ENCODE measurements at places on chromosomes 3 and 15.

DNA sequence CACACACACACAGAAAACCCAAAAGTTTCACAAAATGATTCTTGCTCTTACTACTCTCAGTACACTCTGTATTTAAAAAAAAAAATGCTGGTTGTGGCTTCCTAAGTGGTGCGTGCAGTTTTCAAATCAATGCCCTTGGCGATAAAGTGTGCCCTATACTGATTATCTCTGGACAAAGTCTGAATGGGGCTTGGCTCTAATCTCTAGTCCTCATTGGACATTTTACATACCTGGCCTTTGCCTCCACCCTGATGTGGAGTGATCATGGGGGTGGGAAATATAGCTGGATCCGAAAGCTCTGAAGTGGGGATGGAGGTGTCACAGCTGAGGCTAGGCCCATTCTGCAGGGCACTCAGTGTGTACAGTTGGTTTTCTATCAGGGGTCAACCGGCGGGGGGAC is 14.1 kb downstream of the B3GNT5 start:
- DNase-seq = no peak

DNA sequence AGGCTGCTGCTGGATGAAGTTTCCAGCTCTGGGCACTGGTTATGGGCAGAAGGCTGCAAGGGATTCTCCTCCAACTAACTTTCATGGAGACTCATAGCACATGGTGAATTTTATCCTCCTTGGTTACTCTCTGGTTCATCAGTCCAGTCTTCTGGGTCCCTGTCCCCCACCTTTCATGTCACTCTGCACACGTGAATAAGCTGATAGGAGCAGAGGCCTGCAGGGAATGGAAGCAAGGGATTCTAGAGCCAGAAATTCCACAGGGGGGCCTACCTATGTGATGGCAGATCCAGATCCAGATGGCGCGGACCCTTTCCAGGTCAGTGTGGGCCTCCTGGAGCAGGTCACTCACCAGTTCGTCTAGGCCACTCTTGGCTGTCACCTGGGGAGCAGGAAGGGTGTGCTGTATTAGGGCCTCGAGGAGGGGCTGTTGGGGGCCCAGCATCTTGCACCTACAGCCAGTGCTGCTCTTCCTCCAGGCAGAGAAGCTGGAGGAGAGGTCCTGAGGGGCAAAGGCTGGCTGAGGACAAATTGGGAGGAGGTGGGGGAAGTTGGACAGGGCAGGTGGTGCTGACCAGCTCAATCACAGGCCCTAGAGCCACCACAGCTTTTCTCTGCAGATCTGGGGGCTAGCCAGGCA is 30.2 kb downstream of the KY start:
- DNase-seq = no peak

DNA sequence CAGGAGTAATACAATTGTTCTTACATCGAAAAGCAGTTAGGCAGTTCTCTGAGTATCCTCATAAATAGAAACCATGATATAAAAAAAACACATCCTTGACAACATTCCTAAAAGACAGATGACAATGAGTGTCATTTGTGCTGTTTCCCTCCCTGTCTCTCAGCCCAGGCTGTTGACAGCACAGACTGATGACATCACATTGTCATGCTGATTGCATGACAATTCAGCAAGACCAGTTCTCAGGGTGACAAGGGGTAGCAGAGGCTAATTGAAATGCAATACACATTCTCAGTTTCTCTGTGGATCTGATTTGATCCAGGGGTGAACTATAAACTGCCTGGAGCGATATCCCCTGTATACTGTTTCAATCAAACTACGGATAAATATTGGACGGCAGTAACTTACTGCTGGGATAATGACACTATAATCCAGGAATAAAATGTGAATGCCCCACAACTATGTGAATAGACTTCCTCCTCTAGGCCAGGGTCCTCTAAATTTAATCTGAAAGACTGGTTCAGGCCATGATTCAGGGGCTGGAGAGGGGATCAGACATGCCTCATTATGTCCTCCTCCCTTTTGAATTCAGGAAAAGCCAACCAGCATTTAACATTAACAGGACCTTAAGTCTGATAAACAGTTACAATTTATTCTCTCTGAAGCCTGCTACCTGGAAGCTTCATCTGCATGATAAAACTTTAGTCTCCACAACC is 16.7 kb upstream of the EIF1B start:
- no peak for DNase-seq

DNA sequence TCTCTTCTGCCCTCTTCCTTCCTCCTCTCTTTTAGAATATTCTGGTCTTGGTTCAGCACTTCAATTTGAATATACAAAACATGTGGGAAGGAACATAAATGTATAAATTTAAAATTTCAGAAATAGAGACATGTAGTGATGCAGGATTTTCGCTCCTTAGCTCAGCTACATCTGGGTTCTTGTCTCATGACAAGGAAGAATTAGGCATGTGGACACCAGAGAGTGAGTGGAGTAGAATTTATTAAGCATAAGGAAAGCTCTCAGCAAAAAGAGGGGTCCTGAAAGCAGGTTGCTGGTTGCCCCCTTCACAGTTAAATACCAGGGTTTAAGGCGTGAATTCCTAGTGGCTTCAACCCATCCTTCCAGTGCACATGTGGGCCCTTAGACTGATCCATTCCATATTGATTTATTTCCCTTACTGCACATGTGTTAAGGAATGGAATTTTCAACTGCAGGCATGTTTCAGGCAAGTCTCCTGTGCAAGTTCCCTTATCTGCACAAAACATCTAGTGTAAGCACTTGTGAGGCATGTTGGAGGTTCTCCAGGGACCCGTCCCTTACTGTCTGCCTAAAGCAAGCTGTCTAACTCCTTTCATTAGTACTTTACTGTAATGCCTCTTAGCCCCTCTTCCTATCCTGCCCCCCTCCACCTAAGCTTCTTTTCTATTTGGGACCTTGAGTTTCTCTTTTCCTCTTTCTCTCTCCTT is 133.2 kb upstream of the STRIT1 start:
- no peak for DNase-seq

GRCh38 chr3:135224815-135225362 is 429.8 kb downstream of the EPHB1 start:
- no peak for DNase-seq

- no peak for DNase-seq
Observed at GRCh38 chr15:82970696-82971095, 15.3 kb upstream of the RAMAC start.

DNA sequence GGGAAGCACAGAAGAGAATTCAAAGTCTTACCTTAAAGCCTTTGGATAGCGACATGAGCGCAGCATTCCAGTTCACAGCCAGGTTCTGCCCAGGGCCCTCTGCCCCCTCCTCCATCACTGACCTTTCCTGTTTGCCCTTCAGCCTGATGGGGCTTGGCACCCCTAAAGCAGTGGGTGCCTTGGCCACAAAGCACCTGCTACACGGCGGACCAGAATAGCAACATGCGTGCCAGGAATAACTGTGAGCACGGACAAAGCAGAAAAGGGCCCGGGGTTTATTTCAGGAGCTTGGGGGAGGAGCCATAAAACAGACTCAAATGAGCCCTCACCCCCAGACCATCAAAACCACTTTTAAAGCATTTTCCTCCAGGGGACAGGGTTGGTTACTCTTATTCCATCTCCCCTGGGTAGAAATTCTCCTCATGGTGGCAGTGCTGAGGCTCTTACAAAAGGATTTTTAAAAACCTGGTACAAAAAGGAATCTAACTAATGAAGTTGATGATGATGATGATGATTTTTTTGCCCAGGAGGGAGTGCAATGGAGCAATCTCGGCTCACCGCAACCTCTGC is 135.4 kb downstream of the KLF13 start:
- DNase-seq = no peak

- no peak for DNase-seq
Observed at GRCh38 chr3:161523916-161524315, 27.3 kb downstream of the OTOL1 start.

- no peak for DNase-seq
Observed at GRCh38 chr15:40525855-40526254, 39.0 kb downstream of the CCDC32 start.

DNA sequence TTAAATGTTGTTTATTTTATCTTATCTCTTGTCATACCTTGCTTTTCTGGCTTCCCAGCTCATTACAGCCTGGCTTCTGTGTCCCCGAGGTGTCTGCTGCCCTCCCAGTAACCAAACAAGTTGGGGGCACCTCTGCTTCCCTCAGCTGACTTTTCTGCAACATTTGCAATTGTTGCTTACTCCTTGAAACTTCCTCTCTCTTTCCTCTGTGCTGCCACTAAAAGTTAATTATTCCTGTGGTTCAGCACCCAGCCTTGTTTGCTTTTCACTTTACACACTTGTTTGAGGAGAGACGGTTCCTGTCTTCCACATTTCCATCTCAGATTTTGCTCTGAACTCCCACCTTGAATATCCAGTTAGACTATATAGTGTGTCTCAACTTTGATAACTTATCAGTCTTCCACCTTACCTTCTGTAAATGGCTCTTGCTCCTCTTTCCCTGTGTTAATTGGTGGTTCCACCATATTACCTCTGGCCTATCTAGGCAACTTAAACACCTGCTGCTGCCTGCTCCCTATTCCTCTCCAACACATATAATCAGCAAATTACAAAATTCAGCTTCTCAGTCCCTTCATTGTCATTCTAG is 21.6 kb downstream of the MCTP2 start:
- no peak for DNase-seq

GRCh38 chr3:130843441-130843840 is 50.4 kb upstream of the ATP2C1 start:
- no peak for DNase-seq

- no peak for DNase-seq
Observed at GRCh38 chr3:59963676-59964075, 913.9 kb upstream of the CFAP20DC start.

DNA sequence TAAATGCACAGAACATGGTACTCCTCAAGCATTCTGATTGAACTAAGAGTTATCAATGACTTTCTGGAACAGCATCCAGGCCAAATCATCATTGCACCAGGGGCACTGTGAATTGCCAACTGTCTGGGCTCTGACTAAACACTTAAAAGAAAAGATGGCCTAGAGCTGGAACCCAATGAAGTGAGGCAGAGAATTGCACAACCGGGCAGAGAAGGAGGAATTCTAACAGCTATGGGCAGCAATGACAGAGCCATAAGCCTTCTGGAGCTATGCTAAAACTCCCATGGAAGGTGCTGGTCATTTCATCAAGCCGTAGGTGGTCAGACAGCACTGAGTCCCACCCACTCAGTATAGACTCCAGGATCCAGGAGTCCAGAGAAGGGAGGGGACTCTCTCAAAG is 48.1 kb upstream of the OXTR start:
- DNase-seq = no peak

Data from anterior cingulate cortex (tissue), 58 donors.